ENCODE measurements at places on chromosomes 4 and X. TPM values are rescaled to one million over a fixed set of nuclear protein-coding genes. Genes with fewer than 3 reads are reported as not detected.

The RHOXF2 gene
- total RNA-seq, result 0.18 TPM

GRCh38 chr4:15793506-15794363 lies 15.6 kb downstream of the CD38 start:
- no peak for DNase-seq
- no peaks in the 10 kb centered on the region for H3K4me1 ChIP-seq
- H3K36me3 ChIP-seq, result no peaks in the 10 kb centered on the region
- H3K27ac ChIP-seq, result no peak overlapping the region
- no peak overlapping the region for H3K4me3 ChIP-seq

DNA sequence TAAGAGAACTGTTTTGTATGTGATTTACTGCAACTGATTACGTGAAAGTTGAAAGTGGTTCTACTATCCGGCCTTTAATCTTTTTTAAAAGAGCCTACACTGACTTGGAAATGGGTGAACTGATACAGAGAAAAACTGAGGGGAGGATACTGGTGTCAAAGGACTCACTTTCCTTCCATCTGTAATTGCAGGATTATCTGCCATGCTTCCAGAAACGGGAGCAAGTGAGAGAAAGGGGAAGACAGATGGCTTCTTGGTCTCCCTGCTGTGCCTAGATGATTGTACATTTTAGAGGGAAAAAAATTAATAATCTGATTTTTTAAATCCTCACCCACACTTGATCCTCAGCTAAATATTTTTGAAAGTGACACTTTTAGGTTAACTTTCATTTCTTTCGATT lies 88.3 kb upstream of the GRID2 start:
- no peak overlapping the region for H3K4me3 ChIP-seq
- H3K27ac ChIP-seq, result no peak overlapping the region
- no peaks in the 10 kb centered on the region for H3K36me3 ChIP-seq
- H3K4me1 ChIP-seq, result no peaks in the 10 kb centered on the region
- no peaks in the 10 kb centered on the region for H3K27me3 ChIP-seq

DNA sequence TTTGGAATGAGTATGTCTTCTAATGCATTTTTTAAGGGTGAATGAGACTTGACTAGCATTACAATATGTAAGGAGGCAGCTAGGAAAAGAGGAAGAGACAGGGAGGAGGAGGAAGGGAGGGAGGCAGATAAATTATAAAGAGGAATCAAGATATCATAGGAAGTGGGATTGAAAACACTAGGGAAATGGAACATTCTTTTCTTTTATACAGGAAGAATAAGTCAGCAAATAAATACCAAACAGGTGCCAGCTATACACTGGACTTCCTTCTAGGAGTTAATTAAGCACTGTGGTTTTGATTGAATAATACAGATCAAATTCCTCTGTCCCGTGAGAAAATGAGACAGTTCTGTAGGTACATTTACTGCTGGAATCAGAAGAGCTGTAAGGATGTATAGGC lies 78.6 kb downstream of the PACRGL start:
- H3K4me3 ChIP-seq, result no peak overlapping the region
- H3K36me3 ChIP-seq, result no peaks in the 10 kb centered on the region
- no peak for DNase-seq
- no peaks in the 10 kb centered on the region for H3K4me1 ChIP-seq
- no peaks in the 10 kb centered on the region for H3K27me3 ChIP-seq
- no peak overlapping the region for H3K27ac ChIP-seq
